NCI-H1105 (cell line): ENCODE measurements at places on chromosomes 12 and 14.

- DNase-seq: peak; percentile 16
Measured at GRCh38 chr12:16939871-16940306, 333.9 kb upstream of the LMO3 start.

GRCh38 chr12:78146365-78146772 is 315.7 kb downstream of the NAV3 start:
- DNase-seq: peak; percentile 62

DNA sequence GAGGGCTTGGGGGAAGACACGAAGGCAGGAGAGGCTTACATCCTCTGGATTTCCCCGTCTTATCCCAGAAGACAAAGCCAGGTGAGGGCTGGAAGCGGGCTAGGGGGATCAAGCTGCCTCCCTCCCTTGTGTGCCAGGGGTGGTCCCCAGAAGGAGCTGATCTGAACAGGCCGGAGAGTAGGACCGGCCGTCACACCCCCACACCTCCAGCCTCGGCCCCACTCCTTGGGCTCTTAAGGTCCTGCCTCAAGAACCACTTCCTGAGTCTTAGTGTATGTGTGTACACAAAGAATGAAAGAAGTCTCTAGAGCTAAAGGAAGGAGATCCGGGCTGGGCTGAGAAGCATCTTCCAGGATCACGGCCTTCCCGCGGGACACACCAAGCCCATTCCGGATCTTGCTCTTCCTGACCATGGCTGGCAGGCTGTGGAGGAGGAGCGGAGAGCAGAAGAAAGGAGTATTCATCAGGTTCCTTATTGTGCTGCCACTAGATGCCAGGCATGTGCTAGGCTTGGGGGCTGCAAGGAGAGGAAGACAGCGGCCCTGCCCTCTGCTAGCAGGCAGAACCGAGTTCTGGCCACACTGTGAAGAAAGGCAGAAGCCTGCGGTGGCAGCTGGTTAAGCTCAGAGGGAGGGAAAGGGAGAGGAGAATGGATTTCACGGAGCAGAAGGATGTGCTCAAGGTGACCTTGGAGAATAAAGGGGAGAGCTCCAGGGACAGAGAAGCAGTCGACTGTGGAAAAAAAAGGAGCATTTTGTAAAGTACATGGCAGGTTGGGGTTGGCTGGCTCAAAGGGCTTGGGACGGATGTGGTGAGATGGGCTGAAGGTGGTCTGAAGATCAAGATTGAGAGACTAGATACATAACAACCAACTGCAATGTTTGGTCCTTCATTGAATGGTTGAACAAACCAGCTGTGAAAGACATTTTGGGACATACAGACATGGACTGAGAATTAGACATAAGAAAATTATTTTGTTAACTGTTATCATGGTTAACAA is 1.3 kb upstream of the CD63 start:
- DNase-seq: no peak

DNA sequence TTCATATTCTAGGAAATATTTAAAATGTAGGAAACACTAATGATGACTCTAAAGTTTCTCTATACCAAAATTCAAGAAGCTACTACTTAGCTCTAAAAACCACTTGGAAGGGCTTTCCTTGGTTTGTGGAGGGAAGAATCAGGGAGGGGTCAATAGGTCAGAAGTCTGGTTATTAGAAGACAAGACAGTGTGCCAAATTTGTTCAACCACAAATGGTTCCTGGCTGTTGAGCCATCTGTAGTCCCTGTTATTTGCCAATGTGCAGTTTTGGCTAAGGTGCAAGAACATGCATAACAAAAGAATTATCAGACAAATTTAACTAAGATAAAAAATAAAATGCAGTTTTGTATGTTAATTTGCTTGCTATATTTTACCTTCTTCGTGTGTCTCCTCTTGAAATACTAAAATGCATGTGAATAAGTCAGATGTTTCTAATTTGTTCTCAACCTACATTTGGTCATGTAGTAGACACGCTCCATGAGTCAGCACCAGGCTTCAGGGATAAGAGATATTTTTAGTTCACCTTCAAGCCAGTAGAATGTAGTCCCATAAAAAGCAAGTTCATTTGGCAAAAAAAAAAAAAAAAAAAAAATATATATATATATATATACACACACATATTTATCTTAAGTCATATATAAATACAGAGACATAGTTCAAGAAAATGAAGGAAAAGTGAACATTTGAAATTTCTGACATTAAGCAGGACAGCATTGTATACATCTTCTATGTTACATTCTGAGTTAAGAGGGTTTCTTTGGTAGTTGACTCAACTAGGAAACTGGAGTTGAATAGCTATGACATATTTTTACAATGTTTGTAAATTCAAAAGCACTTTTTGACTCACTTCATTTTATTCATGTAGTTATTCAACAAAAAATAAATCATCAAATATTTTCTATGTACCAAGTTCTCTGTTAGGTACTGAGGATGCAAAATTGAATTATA is 123.3 kb downstream of the KCNC2 start:
- DNase-seq: no peak
